Stimulated activated CD8-positive, alpha-beta memory T cell treated with anti-CD3 and anti-CD28 coated beads, Interleukin-4, amount 100 ng/mL, for 4 hours (primary cell): ENCODE measurements at places on chromosomes 12 and 14.

GRCh38 chr14:64830961-64831360 is 48.7 kb downstream of the SPTB start:
- no peak for DNase-seq

GRCh38 chr14:36055681-36056225 is 120.8 kb downstream of the PTCSC3 start:
- no peak for DNase-seq

DNA sequence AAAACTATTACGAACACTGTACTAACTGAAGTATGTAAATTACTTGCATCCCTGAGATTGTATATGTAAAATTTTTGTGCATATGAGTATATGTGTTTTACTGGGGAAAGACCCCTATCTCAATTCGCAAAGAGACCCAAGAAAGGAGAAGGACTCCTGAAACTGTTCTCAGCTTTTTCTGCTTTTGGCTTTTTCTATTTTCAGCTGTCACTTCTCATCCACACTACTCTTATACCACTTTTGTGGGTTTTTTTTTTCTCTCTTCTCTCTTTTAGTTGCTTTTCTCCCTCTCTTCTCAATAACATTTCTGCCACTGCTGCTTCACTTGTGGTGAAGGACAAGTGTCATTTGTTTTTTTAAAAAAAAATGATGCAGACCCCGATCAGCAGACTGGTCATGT is 39.8 kb downstream of the NIN start:
- DNase-seq, result no peak

DNA sequence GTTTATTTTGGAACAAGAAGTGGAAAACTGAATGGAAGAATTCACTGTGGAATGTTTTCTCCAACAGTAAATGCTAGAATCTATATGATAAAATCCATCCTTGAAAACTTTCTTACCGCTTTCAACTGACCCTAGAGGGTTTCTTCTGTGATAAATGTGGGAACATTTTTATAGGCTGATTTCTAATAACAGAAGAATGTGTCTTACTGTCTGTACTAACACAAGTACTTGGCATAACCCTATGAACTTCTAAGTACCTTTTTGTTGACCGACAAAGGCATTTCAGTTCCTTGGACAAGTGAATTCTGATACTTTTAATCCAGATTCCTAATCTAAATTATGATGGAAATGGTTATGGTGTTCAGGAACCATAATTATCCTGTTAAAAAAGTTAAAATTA is 1109.7 kb upstream of the FLRT2 start:
- no peak for DNase-seq
